ENCODE measurements at places on chromosomes 3 and 15.

DNA sequence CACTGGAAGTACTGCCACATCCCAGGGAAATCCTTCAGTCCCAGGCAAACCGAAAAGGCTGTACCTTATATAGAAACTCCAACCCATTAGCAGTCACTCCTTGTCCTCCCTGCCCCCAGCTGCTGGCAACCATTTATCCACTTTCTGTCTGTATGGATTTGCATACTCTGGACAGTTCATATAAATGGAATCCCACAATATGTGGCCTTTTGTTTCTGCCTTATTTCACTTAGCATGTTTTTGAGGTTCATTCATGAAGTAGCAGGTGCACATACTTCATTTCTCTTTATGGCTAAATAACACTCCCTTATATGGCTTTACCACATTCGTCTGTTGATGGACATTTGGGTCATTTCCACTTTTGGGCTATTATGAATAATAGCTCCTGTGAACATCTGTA lies 51.6 kb upstream of the CMTM8 start:
- DNase-seq, result no peak

DNA sequence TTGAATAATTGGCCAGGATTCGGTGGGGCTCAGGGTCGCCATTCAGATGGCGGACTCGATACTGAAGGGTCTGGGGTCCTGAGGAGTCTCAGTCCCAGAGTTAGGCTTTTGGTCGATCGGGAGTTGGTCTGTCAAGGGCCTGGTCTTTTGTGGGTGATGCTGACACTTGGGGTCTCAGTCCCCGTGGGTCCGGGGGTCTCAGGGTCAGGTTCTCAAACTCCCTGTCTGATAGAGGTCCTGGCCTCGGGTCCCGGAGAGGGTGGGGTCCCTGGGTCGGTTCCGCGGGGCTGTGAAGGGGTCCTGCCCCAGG lies 467 bp downstream of the NCKIPSD start:
- DNase-seq, result no peak

- DNase-seq, result no peak
Observed at GRCh38 chr15:70866982-70867641, 13.2 kb upstream of the LARP6 start.

DNA sequence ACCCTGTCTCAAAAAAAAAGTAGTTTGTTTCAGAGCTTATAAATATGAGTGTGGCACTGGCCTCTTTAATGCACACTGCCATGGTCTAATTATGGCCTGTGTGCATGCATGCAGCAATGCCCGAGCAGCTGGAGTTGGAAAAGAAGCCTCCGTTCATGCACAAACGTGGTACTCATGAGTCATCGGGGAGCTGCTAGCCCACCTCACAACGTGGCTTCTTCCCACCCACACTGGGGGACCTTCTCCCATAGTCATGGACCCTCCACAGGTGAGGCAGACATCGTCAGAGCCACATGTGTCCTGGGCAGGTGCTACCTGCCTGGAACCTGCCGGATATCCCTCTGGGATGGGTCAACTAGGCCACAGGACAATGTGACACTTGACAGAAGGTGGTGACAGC lies 66.7 kb downstream of the ATP10A start:
- no peak for DNase-seq

GRCh38 chr3:134579141-134579665 lies 71.6 kb downstream of the KY start:
- no peak for DNase-seq

GRCh38 chr3:8455526-8456411 lies 45.9 kb upstream of the LMCD1 start:
- no peak for DNase-seq

- DNase-seq, result no peak
Observed at GRCh38 chr15:40618023-40618422, 24.0 kb downstream of the KNL1 start.

DNA sequence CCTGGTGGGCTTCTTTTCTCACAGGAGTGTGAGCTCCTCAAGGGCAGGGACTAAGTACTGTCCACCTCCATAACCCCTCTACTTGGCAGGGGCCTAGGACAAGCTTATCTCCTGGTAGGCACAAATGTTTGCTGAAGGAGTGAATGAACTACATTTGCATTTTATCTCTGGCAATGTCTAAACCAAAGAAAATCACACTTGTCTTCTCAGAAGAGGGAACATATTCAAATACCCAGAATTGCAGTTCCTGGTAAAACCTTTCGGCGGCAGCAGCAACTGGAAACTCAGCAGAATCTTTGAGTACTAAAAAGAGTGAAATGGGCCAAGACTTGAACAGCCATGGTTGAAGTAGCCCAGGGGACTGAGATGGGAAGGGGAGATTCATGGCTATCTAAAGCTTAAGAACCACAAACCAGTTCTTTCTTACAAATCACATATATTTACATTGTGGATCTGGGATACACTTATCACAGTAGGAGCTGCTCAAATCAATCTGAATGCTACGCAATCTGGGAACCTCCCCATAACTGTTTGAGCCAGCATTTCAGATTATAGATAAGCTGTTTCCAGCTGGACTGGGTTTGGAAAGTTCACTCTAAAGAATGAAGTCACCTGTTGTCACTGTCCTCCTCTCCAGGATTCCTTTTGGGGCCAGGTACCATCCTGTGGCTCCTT lies 18.7 kb upstream of the PTPN9 start:
- DNase-seq, result peak; percentile 12

DNA sequence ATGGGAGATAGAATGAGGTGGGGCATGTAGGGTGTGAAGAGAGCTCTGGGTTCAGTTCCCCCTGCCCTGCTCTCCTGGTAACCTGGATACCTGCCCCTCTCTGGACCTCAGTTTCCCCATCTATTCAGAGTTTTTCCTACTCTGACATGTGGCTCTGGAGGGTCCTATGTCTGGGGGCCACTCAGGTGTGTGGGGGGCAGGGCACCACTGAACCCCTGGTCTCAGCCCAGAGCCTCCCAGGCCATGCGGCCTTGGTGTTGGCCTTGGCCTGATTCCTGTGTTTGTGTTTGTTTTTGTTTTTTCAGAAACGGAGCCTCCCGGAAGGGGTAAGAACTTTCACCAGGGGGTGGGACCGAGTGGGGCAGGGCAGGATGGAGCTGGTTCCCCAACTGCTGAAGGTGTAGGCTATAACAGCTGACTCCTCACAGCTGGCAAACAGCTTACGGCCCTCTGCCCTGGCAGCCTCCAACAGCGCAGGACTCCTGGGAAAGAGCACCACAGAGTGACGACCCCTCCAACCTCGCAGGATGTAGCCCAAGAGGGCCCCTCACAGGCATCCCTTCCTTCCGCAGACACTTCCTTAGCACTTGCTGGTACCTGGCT lies 803 bp downstream of the ITIH3 start:
- no peak for DNase-seq

- no peak for DNase-seq
Observed at GRCh38 chr3:51637144-51637940, 33.7 kb upstream of the TEX264 start.

GRCh38 chr3:106190296-106190695 lies 321.5 kb upstream of the CBLB start:
- no peak for DNase-seq

- DNase-seq, result no peak
Observed at GRCh38 chr3:190810957-190811356, 51.5 kb downstream of the GMNC start.

GRCh38 chr3:155876503-155876902 lies 6.1 kb downstream of the GMPS start:
- no peak for DNase-seq

DNA sequence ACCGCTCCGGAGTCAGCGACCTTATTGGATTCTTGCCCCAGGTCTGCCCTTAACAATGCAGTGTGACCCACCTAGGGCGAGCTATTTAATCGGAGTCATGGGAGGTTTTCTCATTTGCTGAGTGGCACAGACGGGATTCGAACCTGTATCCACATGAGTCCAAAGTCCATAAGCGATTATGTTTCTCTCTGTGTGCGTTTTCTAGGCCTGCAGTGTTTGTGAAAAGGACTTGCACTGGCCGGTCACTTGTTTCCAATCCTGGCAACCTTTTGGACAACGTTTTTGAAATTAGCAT lies 691 bp upstream of the HDGFL3 start:
- DNase-seq, result no peak

- no peak for DNase-seq
Observed at GRCh38 chr15:91605576-91605975, 247.9 kb upstream of the SLCO3A1 start.

DNA sequence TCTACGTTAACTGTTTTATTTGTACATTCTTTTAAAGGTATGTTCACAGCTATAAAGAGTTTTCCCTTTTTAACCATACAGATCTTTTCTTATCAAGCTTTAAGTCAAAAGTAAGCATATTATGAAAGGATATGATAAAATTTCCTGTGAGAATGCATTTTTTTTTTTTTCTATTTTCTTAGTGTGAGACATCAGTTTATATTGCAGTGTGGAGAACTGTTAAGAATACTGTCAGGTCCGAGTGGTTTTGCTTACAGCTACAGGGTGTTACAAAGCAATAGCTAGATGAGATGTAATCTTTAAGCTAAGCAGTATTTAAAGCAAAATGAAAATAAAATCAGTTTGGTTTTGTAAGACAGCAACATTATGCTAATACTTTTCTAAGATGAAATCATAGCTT lies 133.2 kb downstream of the SLC25A26 start:
- no peak for DNase-seq

GRCh38 chr15:57149196-57149595 lies 227.1 kb upstream of the CGNL1 start:
- no peak for DNase-seq

GRCh38 chr15:69469467-69470201 lies 17.0 kb downstream of the RPLP1 start:
- DNase-seq, result no peak

DNA sequence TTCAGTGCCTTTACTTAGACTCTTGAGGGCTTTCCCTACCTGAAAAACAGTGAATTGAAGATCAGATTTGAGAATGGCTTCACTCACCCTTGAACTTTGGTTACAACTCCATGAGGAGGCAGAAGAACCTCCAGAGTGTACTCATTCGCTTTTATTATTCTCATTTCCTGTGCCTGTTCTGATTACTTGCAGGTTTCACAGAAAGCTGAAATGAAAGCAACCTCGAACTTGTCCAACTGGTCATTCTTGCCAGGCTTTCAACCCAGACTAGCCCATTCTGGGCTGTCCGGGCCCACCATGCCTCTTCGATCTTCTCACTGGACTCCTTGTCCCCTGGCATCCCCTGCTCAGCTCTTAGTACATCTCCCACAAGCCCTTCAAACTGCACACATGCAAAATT lies 20.2 kb upstream of the THUMPD3 start:
- DNase-seq, result no peak

DNA sequence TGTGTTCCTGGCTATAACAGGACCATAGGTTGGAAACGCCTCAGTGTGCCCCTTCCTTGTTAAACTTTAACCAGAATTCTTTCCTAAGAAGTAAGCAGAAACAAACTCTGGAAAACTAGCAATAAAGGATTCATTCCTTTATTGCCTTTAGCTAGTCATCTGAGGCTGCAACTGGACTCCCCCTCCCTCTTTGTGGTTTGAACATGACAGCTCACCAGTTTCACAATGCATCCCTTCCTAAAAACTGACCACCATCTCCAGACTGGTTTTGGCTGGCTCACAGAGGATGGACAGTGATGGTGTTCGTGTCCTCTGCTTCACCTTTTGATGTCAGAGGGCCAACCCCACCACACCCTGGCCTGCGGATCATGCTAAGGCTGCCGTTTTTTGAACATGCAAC lies 27.9 kb upstream of the TGFBR2 start:
- no peak for DNase-seq

- no peak for DNase-seq
Observed at GRCh38 chr3:47425959-47426358, 45.1 kb downstream of the PTPN23 start.

- DNase-seq, result no peak
Observed at GRCh38 chr15:74041777-74042435, 40.4 kb downstream of the GOLGA6A start.

DNA sequence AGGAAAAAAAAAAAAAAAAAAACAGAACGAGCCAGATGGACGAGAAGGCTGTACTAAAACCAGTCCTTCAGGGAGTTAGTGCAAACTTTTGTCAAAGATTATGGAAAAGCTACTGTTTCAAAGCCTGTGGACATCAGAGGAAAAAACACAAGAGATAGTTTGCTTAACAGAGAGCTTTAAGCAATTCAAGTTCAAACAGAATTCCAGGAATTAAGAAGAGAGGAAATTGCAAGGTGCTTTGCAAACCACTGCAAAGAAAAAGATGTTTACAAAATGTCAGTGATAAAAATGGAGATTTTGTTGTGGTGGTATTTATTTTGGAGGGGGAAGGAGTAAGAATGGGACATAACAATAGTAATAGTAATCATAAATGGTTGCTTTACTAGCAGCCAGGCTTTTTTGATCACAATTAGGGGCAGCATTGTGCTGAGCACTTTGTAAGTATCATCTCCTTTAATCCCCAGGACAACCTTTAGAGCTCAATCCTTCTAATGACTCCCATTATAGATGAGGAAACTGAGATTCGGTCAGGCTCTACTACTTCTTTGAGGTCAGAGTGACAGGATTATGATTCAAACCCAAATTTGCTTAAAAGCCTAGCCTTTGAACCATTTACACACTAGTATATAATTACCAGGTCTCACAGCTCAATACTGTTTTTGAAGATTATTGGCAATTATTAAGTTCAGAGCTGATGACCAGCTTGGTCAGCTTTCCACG lies 22.4 kb upstream of the ARHGEF3 start:
- DNase-seq, result no peak

DNA sequence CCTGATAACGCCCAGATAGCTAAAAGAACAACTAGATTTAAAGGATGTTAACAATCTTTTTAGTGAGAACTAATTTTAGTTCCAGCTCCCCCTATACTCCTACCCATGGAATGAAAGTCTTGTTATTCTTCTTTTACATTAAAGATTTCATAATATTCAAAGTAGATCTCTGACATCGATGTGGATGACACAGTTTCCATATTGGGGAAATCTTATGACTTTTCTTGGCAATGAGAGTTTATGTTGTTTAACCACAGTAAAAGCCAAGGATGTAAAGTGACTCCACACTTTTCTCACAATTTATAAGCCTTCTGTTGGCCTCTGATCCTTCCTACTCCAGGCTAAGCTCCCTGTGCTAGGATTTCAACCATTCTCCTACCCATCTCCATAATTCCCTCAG lies 332.6 kb upstream of the KCNMB2 start:
- no peak for DNase-seq

DNA sequence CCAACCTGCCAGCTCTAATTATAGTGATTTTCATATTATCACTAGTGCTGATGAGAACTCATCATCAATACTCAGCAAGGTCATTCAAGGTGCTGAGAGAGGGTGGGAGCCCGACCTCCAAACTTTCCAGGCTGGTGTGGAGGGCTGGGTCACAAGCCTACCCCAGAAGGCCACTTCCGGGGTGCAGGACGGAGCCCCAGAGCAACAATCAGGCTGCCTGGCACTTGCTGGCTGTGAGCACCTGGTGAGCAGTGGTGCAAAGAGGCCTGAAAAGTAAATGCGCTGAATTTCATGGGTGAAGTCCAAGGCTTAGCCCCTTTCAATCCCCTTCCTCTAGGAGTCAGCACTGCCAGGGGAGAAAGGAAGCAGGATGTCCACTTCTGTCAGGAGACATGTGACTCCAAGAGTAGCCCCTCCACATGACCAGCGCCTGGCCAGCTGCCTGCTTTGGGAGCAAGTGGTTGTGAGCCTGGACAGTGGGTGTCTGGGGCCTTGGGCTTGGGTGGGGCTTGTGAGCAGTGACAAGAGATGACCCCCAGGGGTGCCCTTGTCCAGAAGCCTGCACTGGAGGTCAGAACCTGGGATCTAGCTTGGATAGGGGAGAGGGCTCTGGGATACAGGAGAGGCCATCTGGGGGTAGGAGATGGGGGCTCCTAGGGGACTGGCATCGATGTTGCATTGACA lies 165.0 kb upstream of the TLE3 start:
- no peak for DNase-seq

Data from CD4-positive, alpha-beta T cell treated with Interleukin-6 at 100 ng/mL for 8 hours (primary cell).